ENCODE measurements at places on chromosomes 1 and 21.

DNA sequence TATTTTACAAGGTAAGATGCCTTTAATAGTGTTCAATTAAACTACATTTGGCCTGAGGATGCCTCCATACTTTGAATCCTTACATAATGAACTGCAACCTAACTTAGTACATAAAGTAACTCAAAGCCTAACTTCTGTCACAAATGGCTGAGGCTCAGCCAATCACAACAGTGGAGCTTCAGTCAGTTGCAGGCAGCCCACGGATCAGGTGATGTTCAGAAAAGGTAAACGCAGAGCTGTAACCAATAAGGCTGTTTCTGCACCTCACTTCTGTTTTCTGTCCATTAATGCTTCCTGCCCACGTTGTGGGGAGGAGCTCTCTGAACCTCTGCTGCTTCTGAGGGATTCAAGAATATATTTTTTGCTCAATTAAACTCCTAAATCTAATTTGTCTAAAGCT, 94.8 kb upstream of the KIAA0040 start:
- no peak for DNase-seq

DNA sequence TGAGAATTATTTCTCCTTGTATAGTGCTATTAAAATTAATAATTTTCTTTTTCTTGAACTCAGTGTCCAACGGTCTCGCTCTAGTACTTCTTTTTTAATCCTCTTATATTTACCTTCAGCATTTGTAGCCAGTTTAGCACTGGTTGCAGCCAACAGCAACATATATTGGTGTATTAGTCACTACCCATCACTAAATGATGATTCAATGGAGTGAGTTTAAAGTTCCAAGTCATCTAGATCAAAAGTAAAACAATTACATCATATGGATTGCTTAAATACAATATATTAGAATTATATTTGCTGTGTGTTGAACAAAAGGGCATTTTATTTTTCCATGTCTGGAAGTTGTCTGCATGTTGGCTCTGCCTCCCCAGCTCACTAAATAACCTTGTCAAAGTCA, 591.8 kb downstream of the ADGRL2 start:
- no peak for DNase-seq

DNA sequence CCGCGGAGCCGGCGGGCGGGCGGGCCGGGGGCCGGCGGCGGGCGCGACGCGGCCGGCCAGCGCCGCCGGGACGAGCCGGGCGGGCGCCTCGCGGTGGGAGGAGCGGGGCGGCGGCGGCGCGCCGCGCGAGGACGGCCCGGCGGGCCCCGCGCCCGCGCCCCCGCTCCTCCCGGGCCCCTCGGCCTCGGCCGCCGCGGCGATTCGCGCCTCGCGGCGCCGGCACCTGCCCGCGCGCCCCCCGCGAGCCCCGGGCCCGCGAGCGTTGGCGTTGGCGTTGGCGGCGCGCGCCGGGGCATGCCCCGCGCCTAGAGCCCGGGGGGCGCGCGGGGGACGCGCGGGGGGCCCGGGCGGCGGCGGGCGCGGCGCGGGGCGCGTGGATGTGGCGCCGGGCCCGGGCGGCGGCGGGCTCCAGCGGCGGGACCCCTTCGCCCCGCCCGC, at the start of gene SKI:
TSS of gene SKI (plus strand) at position 163 of the 438 bp plus-strand sequence. CDS start 448 bp downstream, outside the sequence.
- DNase-seq = no peak

GRCh38 chr1:39418236-39418635, 73.2 kb upstream of the BMP8A start:
- no peak for DNase-seq

- no peak for DNase-seq
These were observed 320.0 kb downstream of the PRDM2 start for GRCh38 chr1:14020006-14020405.

GRCh38 chr1:64845831-64846425, 101.1 kb downstream of the RAVER2 start:
- DNase-seq = no peak

GRCh38 chr1:162080472-162081015, 11.1 kb downstream of the NOS1AP start:
- DNase-seq = no peak

DNA sequence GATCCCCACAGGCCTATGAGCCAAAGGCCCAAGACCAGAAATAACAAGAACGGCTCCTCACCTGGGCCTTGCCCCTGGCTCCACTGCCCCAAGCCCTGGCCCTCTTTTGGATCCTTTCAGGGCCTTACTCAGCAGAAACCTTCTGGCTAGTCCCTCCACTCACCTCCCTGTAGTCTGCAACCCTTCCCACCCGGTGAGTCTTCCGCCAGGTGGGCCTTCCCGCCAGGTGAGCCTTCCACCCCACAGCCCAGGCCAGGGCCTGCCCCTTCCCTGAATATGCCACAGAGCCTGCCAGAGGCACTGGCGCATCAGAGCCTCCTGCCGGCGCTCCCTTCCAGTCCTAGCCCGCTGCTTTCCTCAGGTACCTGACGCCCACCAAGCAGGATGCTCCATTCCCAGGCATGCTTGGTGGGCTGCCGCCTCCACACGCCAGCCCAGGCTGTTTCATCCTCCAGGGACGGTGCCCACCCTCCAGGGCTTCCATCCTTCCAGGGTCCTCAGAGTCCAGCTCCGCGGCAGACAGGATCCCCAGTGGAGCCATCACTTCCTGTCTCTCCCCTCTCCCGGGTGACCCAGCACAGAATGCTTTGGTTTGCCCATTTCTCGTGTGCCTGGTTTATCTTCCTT, 20.9 kb downstream of the LHX4 start:
- DNase-seq = no peak

GRCh38 chr1:201062511-201063091, 39.1 kb upstream of the KIF21B start:
- no peak for DNase-seq

DNA sequence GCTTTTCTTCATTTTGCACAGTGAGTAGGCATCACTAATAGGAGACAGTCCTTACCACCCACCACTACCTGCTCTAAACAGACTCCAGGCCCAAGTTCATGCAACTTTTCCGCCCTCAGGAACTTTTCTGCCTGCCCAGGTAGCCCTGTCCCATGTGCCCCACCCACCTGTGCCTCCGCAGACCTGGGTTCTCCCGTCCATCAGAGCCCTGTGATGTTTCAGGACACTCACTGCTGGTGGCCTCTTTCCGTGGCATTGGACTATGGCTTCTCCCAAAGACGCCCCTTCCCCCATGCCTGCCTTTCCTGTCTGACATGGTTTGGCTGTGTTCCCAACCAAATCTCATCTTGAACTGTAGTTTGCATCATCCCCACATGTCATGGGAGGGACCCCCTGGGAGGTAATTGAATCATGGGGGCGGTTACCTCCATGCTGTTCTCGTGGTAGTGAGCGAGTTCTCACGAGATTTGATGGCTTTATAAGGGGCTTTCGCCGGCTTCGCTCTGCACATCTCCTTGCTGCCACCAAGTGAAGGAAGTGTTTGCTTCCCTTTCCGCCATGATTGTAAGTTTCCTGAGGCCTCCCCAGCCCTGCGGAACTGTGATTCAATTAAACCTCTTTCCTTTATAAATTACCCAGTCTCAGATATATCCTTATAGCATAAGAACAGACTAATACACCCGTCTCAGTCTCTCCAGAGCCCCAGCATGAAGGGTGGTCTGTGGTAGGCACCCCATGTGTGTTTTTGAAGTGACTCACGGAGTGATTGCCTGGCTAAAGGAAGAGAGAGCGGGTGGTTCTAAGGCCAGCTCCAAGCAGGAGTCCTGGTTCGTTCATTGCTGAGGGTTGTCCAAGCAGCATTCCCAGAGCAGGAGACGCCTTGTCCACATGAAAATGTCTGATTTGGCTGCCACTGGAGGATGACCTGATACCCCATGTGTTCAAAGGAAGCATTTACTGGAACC, 86.0 kb upstream of the ZBTB40 start:
- DNase-seq = no peak

DNA sequence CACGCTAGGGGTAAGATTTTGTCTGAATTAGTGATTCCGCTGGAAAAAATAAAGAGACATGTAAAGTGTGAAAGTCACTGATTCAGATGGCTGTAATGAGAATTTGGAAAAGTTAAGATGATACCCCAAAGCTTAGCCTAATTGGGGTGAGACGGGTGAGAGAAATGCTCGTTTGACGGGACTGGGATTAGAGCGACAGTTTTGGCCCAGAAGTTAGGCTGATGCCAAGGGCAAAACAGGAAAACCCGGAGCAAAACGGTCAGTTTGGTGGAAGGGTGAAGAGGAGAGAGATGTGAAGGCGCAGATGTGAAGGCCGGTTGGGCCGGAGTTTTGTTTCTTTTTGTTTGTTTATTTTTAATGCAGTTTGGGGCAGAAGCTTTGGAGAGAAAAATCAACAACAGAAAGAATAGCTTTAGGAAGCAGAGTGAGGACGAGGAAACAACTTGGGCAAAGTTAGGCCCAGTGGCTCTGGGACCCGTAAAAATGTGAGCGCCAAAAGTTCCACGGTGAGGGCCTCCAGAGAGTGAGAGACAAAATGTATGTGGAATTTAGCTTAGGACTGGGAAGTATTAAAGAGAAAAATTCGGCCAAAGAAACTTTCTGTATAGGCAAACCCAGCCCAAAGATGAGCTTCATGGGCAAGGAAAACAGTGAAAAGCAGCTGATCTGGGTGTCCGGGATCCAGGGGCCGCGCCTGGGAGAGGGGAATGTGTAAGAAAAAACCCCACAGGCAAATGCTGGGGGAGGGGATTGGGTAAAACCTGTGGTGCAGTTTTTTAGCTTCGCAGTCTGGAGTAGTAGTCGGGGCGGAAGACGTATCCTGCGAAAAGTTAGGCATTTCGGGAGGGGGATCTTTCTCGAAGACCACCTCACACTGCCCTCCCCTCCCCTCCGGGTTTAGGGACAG, 1.2 kb downstream of the DMRTA2 start:
- no peak for DNase-seq

GRCh38 chr1:204286831-204287421, 72.8 kb downstream of the PLEKHA6 start:
- DNase-seq = no peak

GRCh38 chr1:173042806-173043205, 7.9 kb downstream of the TNFSF18 start:
- DNase-seq = no peak

- no peak for DNase-seq
These were observed 313.1 kb downstream of the PTBP2 start for GRCh38 chr1:97034651-97035050.

DNA sequence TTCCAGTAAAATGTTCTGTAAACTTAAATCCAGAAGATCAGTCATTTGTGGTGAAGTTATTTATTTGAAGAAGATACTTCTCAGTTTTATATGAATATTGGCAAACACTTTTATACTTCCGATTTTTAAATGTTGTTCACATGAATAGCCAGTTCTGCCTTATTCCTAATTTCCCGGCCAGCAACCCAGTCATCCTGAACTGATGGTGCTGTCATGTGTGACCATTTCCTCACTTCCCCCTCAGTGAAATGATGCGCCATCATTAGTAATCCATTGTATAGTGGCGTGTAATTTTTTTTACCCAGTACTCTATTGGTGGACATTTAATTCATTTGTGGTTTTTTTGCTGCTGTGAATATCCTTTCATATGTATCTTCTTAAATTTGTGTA, 16.4 kb downstream of the GPSM2 start:
- DNase-seq = no peak

- DNase-seq = no peak
These were observed 494.2 kb downstream of the KIF26B start for GRCh38 chr1:245648749-245649522.

DNA sequence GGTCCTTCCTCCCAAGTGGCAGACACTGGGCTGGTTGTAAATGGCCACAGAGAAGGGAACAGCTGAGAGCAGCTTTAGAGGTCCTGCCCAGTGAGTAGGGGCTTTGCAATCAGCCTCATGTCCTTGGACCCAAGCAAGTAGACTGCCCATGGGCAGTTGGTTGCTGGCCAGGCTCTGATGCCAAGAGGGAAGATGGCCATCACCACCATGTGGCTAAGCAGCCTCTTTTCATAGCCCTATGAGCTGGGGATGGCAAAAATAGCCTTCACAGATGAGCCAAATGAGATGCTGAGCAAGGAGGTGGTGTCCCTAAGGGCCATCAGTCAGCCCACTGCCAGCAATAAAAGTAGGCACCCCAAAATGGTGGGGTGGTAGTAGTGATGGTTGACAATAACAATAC, 3.2 kb downstream of the DISP3 start:
- DNase-seq = no peak

- DNase-seq = no peak
These were observed 19.9 kb downstream of the SOX13 start for GRCh38 chr1:204092632-204093420.

DNA sequence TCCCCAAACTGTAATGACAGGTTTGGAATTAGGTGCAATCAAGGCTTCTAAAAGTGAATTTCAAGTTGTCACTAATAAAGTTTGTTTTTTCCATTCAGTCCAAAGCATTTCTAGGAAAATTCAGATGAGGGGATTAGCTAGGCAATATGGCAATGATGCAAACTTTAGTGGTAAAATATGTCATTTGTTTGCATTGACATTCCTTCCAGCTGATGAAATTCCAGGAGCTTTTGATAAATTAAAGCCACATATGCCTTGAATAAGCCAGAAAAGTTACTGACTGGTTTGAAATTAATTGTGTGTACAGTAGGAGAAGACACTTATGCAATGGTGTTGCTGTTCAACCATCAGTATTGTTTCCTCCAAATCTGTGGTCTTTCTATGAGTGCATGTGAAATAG, 57.8 kb downstream of the MROH9 start:
- no peak for DNase-seq

- DNase-seq = no peak
These were observed 86.9 kb downstream of the PBX1 start for GRCh38 chr1:164645921-164646320.
